ENCODE measurements at places on chromosomes 7 and 10. TPM values are rescaled to one million over a fixed set of nuclear protein-coding genes. Genes with fewer than 3 reads are reported as not detected.

DNA sequence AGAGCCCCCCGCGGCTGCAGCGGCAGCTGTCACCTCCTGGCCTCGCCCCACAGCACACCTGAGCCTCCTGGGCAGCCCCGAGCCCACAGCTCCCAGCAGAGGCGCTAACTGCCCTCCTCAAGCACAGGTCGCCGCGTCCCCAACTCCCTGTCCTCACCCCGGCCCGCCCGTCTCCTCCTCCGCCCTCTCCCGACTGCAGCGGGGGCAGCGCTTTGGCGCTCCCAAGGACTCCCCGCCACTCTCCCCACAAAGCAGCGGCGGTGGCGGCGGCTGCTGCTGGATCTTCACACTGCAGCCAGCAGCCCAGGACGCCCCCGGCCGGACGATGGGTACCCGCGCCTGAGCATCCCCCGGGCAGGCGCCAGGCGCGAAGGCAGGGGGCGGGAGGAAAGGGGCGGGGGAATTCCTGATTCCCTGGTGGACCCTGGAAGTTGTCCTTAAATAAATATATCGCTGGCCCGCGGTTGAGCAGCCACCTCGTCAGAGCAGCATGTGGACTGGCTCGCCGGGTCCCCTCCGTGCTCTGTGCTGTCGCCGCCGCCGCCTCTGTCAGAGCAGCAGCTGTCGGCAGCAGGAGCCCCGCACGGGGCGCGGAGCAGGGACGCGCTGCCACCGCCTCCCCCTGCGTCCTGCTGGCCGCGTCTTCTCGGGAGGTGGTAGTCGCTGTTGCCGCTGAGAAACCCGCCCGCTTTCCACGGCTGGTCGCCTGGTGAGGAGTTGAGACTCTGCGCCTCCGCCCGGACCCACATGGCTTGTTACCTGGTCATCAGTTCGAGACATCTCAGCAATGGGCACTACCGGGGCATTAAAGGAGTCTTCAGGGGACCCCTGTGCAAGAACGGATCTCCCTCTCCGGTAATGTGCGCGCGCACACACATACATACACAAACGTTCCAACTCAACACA, at the start of gene ZNF804B:
Gene ZNF804B (plus strand): TSS at position 471 of the 906 bp plus-strand sequence. CDS start 277 bp downstream, at position 748.
- no peak for DNase-seq

IFIT2 gene
- total RNA-seq = 1.7 TPM

DNA sequence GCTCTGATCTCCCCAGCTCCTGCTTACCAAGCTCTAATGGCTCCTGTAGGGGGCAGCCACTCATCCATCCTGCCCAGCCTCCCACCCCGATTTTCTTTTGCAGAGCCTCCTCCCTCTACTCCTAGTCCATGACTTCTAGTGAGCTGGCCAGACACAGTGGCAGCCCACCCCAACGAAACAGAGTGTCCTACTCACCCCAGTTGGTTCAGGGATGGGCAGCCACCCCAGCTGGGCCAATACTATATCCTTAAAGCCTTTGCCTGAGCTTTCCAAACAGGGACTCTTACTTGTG, 77.1 kb downstream of the GRID1 start:
- DNase-seq = no peak

EN2 gene
- total RNA-seq = 0.52 TPM

ANXA8L1 gene
- total RNA-seq = 232 TPM

CPA5 gene
- not detected for total RNA-seq

PITX3 gene
- not detected for total RNA-seq

DNA sequence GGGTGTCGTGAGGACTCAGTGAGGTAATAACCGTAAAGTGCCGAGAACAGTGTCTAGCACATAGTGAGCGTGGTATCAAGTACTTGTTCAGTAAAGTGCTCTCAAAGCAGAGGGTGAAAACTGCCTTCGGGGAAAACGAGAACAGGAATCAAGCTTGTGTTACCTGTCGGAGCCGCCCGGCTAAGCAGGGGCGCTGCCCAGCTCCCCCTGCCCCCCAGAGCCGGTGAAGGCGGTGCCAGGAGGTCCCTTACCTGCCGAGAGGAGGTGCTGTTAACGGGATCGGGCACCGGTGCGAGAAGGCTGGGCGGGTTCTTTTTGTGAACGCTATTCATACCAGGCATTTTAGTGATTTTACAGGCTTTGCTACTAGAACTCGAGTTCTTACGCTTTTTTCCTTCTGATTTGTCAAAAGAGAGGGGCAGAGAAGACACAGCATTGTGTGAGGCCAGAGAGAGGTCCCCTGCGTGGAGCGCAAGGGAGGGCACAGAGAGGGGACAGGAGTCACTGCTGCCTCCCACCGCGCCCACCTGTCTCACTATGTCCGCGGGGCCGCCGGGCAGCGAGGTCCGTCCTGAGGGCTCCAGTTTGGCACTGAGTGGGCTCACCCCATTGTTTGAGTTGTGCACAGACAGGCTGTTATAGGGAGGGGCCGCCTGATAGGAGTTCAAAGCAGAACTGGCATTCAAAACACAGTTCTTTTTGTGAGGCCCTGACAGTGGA, 32.5 kb upstream of the EFCAB10 start:
- DNase-seq = no peak

DNA sequence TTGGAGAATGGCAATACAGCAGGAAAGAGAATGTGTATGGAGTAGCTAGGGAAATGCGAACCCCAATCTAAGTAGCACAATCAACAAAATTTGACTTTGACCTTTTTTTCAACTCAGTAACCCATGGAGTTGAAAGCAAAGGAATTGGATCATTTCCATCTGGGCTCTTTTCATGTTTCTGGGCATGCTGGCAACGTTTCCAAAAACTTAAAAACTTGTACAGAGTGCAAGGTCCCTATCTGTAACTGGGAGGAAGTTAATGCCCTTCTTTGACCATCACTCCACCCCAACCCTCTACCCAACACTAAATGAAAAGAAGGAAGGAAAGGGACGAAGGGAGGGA, 1.3 kb upstream of the HIBADH start:
- DNase-seq = no peak

DNA sequence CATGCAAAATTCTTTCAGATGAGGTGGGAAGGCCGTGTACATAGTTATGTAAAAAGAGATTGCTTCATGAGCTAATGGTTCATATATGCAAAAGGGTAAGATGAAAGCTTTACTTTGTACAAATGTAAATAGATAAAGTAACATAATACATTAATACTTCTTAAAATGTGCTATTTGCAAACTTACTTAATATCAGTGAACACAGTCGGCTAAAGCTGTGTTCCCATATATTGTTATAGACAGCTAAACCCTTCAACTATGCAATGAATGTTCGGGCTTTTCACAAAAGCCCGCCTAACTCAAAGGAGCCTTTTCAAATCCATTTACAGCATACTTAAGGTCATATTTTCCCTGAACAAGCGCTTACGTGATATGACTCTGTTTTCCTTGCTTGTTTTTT, 340.6 kb upstream of the GALNT17 start:
- DNase-seq = no peak

ADCYAP1R1 gene
- 0.52 TPM for total RNA-seq

LEP gene
- total RNA-seq = 0.54 TPM

Data from lower leg skin (tissue), 4 donors.